ENCODE measurements at places on chromosomes 11 and 22.

GRCh38 chr11:44304091-44305025 lies 5.6 kb downstream of the ALX4 start:
- DNase-seq = no peak

- no peak for DNase-seq
These were observed 11.8 kb upstream of the SWAP70 start for GRCh38 chr11:9651899-9652748.

DNA sequence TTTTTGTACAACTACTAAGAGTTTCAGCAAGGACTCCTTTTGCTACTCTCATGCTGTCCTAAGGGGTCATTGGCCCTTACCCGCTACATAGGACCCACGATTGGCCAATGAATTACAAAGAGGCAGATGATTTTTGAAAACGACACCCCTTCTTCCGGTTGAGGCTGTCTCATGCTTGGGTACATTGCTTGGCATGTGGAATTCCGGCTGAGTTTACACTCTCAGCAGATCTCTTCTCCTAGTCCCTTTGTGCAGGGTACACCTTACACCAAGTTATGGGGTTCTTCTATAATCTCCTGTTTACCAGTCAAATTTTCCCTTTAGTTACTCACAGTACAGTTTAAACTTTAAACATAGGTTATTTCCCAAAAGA lies 52.1 kb downstream of the SLC17A6 start:
- no peak for DNase-seq

DNA sequence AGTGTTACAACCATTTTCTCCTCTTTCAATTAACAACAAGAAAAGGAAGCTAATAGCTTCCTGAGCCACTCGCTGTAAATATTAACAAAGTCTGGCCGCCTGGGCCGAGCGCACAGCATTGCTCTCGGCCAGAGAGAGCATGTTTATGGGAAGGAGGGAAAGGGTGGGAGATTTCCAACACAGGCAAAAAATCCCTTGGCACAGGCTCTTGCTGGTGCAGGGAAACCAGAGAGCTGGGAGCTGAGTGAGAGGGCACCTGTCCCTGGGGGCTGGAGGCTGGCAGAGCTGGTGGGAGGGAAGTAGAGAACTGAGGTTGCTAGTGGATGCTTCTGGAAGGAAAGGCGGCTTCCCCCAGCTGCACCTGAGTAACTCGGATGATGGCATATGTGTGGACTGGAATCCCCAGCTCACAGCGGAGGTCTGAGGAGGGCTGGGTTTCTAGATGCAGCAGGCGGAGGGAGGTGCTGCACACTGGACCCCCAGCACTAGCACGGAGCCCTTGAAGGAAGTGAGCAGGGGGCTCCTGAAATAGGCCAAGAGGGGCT lies 59.6 kb downstream of the FLRT1 start:
- no peak for DNase-seq

- no peak for DNase-seq
These were observed 15.8 kb downstream of the CCND1 start for GRCh38 chr11:69656536-69657455.

Measured in activated gamma-delta T cell treated with Interleukin-2 at 50 U/mL for 16 hours (primary cell).